SK-N-DZ (cell line): ENCODE measurements at places on chromosomes 3 and 15.

- no peak for DNase-seq
These were observed 37.6 kb downstream of the GBE1 start for GRCh38 chr3:81723732-81724313.

DNA sequence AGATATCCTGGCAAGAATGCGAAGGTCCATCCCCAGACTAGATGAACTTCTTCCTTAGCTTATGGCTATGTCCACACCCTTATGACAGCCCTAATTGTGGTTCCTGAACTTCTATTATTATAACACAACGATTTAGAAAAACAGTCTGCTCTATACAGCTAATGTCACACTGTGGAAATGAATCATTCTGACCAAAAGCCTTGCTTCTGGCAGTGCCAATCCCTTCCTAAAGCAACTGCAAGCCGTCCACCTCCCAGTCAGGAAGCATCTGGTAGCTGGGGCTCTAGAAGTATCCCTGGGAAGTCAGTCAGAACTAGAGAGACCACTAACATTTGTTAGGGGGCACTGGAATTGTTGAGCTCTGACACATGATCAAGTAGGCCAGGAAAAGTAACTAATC is 45.0 kb downstream of the MYO5A start:
- no peak for DNase-seq

DNA sequence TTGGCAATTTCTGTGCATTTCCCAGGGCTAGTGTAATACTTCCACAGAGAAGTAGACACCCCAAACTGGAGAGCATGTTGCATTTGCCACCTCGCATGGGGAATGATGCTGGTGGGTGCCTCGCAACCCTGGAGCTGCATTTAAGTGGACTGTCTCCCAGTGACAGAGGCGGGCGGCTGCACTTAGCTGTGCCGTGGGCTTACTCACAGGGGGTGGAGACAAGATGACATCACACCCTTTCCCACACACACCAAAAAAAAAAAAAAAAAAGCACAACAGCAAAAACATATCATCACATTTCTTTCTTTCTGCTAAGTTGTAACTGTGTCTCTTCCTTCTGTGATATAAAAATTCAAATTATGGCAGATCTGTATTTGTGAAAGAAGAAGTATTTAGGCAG is at the start of gene ABI3BP:
ABI3BP (minus strand) TSS at position 113 of the 400 bp plus-strand sequence; CDS start at position 76, 37 bp downstream.
- peak; percentile 6 for DNase-seq

DNA sequence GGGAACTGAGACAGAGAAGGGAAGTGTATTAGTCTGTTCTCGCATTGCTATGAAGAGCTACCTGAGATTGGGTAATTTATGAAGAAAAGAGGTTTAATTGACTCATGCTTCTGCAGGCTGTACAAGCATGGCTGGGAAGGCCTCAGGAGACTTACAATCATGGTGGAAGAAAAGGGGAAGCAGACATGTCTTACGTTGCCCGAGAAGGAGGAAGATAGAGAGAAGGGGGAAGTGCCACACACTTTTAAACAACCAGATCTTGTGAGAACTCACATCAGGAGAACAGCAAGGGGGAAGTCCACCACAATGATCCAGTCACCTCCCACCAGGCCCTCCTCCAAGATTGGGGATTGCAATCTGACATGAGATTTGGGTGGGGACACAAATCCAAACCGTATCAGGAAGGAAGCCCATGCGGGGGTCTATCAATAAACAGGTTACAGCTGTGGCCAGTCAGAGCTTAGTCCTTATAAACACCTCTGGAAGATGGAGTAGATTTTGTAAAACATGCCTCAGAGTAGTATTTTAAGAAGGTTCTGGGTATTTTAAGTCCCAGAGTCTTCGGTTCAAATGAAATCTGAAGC is 153.9 kb downstream of the GHSR start:
- DNase-seq: no peak

DNA sequence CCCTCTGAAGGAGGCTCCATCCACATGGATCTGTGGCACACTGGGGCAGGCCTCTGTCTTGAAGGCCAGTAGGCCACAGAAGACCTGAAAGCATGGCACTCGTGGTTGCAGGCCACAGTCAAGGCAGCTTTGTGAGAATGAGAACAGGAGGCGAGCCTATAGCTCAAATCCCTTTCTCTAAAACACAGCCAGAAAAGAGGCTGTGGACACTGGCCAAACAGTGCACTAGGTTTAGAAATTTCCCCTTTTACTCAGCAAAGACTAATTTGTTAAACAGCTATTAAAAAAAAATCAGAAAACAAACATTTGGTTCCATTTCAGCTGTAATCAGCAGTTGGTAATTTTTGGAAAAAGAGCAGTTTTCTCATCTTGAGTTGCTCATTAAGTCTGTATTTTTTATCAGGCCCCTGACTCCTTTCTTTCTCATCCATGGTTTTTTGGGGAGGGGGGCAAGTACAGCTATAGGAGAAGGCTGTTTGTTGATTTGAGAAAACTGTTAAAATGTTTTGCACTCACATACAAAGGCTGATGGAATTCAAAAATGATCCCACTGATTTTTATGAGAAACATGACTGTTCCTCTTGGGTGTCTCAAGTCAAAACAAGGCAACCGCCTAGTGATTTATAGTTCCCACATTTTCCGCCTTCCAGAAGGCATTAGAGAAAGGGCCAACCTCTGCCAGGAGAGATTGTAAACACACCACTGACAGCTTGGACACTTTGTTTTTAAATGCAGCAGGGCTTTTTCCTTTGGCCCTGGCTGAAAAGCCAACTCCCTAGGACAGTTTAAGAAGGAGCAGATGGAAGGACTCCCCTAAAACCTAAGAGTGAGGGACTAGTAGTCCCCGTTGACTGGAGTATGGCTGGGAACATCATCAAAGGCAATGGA is 28.1 kb downstream of the PARP16 start:
- DNase-seq: no peak

DNA sequence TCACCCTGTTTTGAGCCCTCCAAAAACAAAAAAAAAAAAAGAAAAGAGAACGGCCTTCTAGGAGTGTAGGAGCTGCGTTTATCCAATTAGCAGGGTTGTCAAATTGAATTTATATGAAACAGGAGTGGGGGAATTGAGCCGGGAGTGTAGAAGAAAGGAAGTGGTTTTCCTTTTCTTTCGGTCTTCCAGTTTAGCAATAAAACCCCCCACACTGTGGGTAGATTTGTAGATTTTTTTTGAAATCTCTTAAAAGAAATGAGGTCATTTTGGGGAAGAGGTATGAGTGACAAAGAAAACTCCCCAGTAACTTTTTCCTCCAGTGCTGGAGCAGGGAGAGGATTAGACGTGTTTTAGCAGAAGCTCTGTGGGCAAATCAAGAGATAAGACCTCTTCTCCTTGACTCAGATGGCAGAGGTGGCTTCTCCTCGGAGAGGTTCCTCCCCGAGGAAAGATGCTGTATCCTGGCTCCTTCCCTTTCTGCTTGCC is 30.8 kb downstream of the BOC start:
- DNase-seq: no peak

DNA sequence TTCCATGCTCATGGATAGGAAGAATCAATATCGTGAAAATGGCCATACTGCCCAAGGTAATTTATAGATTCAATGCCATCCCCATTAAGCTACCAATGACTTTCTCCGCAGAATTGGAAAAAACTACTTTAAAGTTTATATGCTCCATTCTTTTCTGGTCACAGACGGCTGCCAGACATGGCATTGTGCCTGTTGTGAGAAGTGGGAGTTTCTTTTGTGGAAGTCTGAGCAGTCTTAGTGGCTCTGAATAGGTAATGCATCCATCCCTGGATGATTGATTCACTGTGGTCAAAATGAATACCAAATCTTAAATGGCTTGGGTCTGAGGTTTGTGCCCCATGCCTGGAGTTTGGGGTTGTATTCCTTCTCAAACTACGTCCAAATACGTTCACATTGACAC is 274.5 kb upstream of the AZI2 start:
- DNase-seq: no peak

GRCh38 chr3:45443459-45443858 is 55.1 kb downstream of the LARS2 start:
- no peak for DNase-seq

- peak; percentile 65 for DNase-seq
These were observed 89.8 kb downstream of the LRRC3B start for GRCh38 chr3:26712211-26713026.

DNA sequence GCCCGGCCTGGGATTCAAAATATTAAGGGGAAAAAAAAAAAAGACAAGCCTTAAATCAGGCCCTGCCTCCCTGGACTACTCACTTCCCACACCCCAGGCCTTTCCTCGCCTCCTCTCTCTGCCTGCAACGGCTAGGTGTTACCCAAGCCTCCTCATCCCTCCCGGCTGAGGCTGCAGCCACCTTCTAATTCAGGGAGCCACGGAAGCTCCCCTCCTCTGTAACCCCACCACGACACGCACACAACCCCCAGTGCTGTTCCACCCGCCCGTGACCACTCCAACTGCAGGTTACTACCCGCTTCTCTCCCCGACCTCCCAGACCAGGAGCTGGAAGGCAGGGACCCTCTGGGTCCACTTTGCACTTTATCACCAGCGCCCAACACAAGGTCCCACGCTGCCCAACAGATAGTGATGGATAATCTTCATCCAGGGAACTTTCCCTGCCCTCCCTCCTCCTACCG is 936 bp downstream of the KIF7 start:
- DNase-seq: no peak
